ENCODE measurements at places on chromosomes 4 and X. TPM values are rescaled to one million over a fixed set of nuclear protein-coding genes. Genes with fewer than 3 reads are reported as not detected.

DNA sequence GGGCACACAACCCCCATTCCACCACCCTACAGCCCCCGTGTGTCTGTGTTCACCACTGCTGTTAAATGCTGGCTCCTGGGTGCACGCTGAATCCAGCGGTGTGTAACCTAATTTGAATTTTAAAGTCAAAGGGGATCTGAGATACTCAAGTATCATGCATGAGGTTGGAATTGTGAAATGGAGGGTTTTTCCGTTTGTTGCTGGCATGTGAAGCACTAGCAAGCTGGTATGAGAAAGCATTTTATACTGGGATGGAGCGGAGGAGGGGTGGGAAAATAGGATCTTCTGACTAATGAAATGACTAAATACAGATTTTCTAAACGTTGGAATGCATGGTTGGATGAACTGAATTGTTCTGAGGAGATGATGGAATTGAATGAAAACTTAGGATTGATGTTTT lies 36.9 kb upstream of the FAT1 start:
- DNase-seq: no peak

MAGED4B gene
- 86.1 TPM for polyA plus RNA-seq

- no peak for DNase-seq
Measured at GRCh38 chr4:57344296-57344695, 234.1 kb upstream of the IGFBP7 start.

DNA sequence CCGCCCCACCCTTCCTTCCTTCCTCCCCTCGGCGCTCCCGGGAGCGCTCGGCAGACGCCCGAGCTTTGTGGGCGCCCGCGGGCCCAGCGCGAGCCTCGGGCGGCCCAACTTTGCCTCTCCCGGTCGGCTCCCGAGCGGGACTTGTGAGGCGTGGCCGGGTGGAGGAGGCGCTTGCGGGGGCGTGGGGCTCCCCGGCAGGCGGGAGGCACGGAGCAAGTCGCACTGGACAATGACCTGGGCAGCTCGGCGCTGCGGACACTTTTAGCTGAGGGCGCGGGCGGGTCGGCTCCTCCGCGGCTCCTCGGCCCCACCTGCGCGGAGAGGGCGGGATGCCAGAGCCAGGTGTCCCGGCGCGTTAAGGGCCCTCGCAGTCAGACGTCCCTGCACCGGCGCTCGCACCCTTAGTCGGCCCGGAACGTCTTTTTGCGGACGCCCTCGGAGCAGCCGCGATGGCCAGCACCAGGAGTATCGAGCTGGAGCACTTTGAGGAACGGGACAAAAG lies 385 bp downstream of the DCLK2 start:
- peak; percentile 18 for DNase-seq

GPR34 gene
- polyA plus RNA-seq: 6.1 TPM

- no peak for DNase-seq
Measured at GRCh38 chr4:16694884-16695276, 203.6 kb downstream of the LDB2 start.

- DNase-seq: no peak
Measured at GRCh38 chr4:152342293-152342692, 193.6 kb downstream of the FBXW7 start.

TMEM47 gene
- polyA plus RNA-seq: 28.0 TPM

- no peak for DNase-seq
Measured at GRCh38 chr4:153684971-153685371, 891 bp downstream of the TLR2 start.

GRCh38 chrX:46686003-46686645 lies 72.8 kb downstream of the SLC9A7 start:
- no peak for DNase-seq

GRCh38 chr4:95548738-95549245 lies at the start of gene UNC5C:
Gene UNC5C, minus strand, starts transcription at chr4:95548973.
- peak; percentile 89 for DNase-seq

ANKRD50 gene
- polyA plus RNA-seq: 37.7 TPM

GRCh38 chr4:58261526-58261925 lies 1151.3 kb upstream of the IGFBP7 start:
- no peak for DNase-seq

DNA sequence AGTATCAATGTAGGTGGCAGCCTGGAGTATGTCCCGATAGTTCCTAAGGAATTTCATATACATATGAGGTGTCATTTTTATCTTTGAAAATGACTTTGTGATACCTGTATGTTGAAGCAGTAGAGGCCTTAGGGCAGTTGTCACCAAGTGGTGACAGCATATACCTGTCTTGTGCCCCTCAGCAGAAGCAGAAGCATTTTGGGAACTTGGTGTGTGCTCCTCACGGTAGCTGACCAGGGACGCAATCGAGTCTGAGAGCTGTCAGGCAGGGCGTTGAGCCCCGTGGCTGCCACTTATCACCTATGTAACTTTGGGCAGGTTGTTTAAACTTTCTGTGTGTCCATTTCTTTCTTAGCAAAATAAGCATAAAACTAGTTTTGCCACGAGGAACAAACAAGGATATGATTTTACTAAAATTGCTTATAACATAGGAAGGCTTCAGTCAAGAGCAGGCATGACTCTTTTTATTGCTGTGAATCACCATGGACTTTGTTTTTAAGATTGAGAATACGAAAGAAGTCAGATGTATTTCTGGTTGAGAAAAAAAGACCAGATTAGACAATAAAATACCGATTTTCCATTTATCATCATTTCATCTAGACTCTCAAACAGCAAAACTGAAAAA lies 161.5 kb downstream of the CPE start:
- DNase-seq: no peak

DNA sequence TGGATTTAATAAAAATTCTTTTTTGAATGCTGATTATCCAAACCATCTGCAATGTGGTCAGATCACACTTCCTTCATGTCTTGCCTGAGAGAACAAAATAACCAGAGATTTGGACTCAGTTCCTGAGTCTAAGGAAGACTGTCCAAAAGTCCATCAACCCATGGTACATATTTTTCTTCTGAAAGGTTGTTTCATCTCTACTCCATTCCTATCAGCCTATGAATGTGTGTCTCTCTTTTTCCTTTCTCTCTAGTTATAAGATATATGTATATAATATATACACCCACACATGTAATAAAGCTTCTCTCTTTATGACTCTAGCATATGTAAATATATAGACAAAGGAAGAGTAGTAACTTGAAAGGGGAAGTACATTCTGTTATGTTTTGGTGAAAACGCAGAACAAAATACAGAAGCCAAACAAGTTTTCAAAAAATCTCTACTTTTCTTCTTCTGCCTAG lies 226.9 kb downstream of the ARHGAP24 start:
- no peak for DNase-seq

GRCh38 chrX:23908219-23909004 lies 606 bp downstream of the CXorf58 start:
- DNase-seq: no peak

DNA sequence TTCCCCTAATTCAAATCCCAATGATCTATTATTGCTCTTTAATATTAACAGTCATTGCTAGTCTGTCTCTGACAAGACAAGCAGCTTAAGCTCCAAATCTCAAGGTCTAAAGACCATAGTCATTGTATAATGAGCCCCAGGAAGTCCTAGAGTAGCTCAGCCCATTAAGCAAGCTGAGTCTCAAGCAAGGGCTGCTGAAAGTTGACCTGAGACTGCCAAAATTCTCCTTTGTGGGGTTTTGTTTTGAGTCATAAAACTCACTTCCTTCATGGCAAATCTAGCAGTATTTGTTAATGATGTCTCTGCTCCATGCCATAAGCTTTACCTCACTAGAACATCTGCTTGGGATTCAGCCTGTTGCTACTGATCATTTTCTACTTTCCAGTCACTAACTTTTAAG lies 313.2 kb downstream of the ANTXR2 start:
- no peak for DNase-seq

DNA sequence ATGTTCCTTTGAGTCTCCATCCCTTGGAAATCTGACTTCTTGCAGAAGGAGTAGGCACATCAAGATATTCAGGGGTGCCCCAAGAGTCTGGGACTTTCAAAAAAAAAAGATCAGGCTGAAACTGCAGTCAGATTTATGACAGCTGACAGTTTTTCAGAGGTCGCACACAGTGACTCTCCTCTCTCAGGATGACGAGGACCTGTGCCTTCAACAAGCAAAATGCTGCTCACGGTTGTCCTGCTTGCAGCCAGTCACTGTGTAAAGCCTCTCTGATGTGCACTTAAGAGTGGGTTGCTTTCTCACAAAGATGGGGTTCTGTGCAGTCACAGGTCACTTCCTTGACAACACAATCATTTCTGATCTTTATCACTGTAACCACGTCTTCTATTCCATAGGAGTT lies 178.2 kb downstream of the PTTG2 start:
- DNase-seq: no peak

NHS gene
- 21.9 TPM for polyA plus RNA-seq

DNA sequence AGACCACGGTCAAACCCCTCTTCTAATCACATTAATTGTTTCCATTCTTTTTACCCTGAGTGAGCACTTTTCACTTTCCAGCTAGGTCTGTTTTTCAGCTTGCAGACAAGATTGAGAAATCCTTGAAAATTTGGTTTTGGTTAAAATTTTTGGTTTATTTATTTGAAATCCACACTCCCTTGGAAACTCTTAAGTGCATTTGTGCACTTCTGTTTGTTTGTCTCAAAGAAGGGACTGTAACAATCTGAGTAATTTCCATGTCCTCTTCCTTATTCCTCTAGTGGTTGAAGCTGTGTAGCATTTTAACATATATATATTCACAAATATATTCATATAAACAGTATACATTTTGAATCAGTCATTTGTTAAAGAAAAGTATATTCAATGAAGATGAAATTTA lies 333.3 kb downstream of the ANK2 start:
- no peak for DNase-seq

TEC gene
- 5.5 TPM for polyA plus RNA-seq

Measured in renal cortex interstitium (tissue), 15 donors.